T-helper 2 cell treated with Interferon-gamma antibody and Interleukin-4, amounts not matched to agents 5 μg/mL and 100 μg/mL, for 36 hours (primary cell): ENCODE measurements at places on chromosomes 2 and 18.

DNA sequence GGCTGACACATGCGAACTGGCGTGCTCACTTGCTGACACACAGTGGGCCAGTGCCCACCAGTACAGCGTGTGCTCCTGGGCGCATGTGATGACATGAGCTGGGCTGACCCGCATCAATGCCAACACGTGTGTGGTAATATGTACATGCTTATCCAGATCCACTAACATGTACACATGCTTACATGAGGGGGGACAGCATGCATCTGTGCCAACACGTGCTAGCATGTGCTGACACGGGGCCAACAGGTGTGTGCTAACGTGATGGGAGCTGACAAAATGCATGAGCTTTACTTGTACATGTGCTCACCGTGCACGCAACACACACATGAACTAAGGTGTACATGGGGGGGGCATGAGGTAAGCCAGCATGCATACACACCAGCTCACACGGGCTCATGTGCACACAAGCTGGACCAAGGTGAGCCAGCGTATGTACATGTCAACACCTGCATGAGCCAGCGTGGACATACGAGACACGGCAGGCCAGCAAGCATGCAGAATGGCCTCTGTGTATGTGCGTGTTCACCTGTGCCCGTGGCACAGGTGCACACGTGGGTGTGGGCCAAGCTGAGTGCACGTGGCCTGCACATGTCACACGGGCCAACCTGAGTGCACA lies 28.5 kb downstream of the GPC1 start:
- DNase-seq = no peak

GRCh38 chr2:18514526-18515461 lies 45.7 kb downstream of the RDH14 start:
- DNase-seq = no peak

GRCh38 chr18:376311-376710 lies 108.5 kb upstream of the THOC1 start:
- no peak for DNase-seq

- DNase-seq = peak; percentile 64
These were observed 1.3 kb downstream of the CIAO1 start for GRCh38 chr2:96267159-96267971.

DNA sequence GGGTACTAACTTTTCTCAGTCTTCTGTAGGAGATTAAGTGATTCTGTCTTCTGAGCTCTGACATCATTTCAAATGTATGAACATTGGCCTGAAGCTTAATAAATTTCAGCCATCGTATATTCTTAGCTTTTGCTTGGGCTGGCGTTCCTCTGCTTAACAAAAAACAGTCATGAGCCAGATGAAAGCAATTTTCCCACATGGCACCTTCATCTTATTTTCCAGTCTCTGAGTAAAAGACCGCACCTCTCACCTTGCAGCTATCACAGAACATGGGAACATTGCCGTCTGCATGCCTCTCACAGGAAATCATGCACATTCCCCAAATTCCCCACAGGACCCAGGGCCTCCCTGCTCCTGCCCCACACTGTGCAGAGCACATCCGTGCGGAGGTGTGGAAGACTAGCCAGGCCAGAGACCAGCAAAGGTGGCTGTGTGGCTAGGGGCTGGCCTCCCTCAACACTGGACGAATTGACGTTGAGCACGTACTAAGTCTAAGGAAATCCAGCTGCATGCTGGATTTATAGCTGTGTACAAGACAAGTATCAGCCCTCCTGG lies 531.8 kb upstream of the ID2 start:
- no peak for DNase-seq

- DNase-seq = no peak
These were observed 897.5 kb downstream of the SUCLG1 start for GRCh38 chr2:83561592-83561991.

DNA sequence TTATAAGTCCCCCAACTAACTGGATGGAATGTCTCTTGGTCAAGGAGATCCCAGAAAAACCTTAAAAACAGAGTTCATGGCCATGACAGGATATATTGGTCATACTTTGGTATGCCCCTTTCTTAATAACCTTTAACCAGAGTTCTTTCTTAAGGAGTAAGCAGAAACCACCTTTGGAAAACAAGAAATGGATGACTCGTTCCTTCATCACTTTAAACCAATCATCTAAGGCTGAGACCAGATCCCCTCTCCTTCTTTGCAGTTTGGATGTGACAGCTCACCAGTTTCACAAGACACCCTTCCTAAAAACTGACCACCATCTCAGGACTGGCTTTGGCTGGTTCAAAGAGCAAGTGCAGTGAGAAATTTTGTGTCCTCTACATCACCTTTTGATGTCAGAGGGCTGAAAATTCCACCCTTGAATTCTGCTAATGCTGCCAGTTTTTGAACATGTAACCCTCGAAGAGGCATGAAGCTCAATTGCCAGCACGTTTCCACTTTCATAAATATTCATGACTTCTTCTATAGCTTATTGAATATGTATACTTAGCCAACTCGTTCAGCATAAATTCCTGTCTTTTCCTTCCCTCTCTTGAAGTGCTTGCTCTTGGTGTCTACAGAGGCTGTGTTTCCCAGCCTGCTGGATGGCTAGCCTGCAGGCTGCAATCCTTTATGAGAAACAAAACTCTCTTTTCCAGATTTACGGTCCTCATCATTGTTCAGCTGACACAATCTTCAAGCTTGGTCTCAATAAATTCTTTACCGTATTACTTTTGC lies 1323.5 kb upstream of the TMEFF2 start:
- no peak for DNase-seq
